SIG-M5 (cell line): ENCODE measurements at places on chromosomes 11 and 22.

GRCh38 chr22:47376901-47377505 lies 614.6 kb downstream of the TBC1D22A start:
- DNase-seq, result no peak

DNA sequence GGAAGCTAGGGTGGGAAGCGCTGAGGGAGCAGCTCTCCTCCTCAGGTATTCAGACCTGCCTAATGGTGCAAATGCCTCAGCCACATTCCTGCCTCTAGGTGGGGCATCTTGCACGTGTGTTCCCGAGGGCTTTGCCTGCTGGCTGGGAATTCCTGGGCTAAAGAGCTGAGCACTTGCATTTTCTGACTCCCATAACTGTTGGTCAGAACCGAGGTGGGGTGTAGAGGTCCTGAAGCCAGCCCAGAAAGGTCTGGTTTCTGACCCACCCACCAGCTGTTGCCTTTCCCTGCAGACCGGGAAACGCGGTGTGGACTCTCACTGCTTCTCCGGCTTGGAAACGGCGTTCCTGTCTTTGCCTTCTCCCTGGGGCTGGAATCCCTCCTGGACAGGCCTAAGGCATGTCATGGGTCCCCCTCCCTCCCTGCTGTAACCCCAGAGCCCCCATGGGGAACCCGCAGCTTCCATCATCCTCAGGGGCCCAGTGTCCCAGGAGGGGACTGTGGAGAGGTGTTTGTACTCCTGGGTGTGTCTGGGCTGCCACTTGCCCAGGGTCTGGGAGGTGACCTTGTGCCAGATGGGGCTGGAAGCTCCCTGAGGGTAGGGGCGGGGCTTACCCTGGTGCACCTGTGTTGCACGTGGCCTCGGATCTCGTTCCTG lies 24.0 kb upstream of the SMIM38 start:
- no peak for DNase-seq

- DNase-seq, result no peak
Measured at GRCh38 chr11:134561331-134561720, 149.3 kb upstream of the B3GAT1 start.

DNA sequence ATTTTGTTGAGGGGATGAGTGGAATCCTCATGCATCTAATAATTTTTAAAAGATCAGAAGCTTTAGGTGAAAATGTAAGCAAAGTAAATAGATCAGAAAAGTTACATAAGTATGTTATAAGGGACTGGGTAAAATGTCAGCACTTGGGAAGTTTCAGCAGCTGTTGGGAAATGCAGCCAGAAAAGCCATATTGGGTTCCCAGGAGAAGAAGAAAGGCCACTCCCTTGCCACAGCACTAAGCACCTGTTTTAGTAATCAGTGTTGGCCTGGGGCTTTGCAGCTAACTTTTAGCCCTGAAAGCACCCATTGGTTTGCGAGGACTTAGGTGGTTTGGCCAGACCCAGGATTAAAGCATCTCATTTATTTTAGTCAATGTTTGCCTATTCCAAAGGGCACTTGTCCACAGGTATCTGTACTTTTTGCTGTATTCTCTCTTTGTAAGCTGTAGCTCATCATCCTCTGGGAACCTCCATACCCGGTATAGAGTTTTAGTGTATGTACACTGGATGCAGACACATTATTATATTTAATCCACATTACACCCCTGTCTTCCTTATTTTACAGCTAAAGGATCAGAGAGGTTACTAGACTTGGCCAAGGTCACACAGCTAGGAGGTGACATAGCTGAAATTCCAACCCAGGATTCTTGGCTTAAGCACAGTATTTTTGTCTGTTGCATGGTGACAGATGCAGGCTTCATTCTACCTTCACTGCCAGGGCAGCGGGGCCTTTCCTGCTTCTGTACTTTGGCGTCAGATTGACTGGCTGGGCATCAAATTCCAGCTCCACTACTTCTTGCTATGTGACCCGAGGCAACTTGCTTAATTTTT lies 127.7 kb upstream of the SESN3 start:
- DNase-seq, result no peak

DNA sequence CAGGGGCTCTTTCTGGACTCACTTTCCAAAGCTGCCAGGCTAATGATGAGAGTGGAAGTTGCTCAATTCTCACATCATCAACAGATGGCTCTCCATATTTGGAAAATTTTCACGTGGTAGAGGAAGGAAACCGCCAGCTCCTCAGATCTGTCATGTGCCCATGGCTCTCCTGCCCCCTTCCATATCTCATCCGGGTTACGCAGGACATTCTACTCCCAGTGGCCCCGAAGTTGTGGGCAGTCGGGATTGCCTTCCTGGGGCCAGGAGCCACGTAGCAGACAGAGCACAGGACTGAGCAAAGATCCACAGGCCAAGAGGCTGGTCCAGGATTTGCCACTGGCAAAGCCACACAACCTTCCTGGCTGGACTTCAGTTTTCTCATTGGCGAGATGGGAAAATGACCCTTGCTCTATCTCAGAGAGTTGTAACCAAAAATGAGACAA lies 38.8 kb downstream of the RPUSD4 start:
- no peak for DNase-seq

DNA sequence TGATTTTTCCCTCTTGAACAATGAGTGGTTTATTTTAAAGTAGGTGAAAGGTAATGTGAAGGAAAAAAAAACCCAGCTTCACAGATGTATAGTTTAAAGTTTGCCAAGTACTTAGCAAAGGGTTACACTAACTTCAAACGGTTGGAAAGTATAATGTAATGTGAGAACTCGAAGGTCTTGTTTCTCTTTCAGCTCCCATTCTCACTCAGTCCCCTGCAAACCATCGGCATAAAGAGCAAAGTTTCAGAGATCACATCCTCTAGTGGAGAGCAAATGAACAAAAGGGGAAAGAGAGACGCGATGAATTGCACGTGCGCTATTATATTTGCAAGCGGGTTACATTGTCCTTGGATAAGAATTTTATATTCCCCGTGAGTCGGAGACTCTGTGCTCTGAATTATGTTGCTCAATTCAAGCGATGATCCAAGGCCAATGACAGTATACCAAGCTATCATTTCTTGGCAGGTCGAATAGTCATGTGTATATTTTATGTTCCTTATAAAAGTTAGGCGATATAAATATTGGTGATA lies 37.6 kb upstream of the BIRC3 start:
- DNase-seq, result no peak

DNA sequence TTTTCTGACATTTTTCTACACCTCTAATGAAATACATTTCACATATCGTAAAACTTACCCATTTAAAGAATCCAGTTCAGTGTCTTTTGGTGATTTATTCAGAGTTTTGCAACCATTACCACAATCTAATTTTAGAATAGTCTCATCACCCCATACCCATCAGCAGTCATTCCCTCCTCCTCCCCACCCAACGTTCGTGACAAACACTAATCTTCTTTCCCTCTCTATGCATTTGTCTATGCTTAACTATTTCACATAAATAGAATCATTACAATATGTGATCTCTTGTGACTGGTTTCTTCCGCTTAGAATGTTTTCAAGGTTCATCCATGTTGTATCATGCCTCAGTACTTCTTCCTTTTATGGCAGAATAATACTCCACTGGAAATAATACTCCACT lies 9.5 kb downstream of the TTC28 start:
- DNase-seq, result peak; percentile 2

- DNase-seq, result no peak
Measured at GRCh38 chr11:15371533-15371932, 256.8 kb downstream of the INSC start.

DNA sequence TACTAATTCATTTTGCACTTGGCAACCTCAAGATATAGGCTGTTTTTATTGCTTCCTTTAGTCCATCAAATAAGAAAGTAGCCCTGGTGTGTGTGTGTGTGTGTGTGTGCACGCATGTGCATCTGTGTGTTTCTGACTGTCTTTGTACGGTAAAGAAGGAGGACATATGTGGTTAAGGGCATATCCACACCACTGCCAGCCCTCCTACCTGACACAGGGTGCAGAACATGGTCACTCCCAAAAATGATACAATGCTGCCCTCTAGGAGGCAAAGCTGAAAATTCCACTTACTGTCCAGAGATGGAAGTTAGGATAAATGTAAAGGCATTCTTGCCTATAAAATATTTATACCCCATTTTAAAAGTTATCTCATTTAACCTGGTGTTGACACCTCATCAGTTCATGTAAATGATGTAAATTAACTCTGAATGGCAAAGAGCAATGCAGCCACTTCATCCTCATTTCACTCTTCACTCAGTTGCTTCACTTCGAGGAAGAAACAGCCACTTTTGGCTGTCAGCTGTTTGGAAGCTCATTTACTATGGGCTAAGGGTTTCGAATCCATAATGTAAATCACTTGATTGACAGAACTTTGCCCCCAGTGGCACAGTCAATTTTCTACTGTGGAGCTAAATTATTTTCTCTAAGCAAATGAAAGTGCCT lies 83.1 kb upstream of the MTNR1B start:
- no peak for DNase-seq

DNA sequence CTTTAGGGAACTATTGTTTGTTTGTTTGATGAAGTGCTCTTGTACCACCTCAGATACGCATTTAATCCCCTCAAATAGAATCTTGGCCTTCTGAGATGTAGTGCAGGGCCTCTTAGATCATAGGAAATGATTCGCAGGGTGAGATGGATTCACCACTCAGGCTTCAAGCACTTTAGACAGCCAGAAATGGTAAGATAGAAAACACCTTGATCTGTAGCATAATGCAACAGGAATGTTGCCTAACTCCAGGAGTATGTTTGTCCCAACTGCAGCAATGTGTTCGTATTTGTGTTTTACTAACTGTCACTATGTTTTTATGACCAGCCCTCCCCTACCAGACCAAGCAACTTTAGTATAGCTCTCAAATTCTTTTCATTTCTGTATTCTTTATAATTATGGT lies 761.2 kb downstream of the NELL1 start:
- DNase-seq, result no peak

DNA sequence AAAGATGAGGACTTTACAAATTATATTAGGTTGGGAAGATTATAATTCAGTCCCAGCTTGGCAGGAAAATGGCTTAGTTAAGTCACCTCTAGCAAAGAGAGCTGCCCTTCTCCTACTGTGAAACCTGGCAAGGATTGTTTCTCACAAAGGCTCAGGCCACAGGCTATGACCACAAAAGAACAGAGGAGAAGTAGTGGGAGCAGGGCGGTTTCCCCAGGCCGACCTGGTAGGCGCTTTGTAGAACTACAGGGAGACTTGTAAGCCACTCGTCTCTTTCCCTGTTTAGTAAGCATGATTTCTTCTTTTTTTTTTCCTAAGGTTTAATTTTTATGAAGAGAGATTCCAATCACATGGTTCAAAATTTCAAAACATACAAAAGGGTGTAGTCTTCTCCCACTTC lies 4.6 kb downstream of the SNAP29 start:
- DNase-seq, result no peak

DNA sequence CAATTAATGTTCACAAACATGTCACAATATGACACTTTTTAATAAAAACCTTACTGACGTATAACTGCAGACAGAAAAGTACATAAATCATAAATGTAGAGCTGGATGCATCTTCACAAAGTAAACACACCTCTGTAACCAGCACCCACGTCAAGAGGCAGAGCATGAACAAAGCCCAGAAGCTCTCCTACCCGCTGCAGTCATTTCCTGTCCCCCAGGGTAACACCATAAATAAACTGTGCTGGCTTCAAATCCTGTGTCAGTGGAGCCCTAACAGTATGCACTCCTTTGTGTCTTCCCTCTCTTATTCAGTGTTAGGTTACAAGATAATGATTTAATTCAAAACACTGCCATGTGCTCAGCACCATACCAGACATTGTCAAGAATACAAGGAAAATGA lies 5.7 kb downstream of the SYT13 start:
- DNase-seq, result no peak

DNA sequence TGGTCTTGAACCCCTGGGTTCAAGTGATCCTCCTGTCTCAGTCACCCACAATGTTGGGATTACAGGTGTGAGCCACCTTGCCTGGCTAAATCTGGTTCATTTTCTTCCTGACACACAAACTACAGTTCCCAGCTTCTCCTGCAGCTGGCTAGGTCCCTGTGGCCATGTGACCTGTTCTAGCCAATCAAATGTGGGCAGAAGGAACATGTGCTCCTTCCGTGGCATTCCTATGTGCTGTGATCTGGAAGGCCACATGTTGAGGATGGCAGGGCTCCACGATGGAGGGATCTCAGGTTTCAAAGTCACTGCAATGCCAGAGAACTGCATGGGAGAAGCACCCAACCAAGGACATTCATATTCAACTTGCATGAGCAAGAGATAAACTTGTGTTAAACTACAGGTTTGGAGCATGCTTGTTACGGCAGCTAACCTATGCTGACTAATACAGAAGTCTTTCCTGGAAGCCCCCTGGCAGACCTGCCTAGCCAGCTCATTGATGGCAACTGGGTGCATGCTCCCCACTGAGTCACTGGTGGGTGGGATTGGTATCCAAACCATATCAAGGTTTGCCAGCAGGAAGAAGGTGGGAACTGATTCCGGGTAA lies 86.0 kb downstream of the RPS6KA4 start:
- DNase-seq, result no peak

- no peak for DNase-seq
Measured at GRCh38 chr22:28379075-28379779, 300.4 kb downstream of the TTC28 start.

DNA sequence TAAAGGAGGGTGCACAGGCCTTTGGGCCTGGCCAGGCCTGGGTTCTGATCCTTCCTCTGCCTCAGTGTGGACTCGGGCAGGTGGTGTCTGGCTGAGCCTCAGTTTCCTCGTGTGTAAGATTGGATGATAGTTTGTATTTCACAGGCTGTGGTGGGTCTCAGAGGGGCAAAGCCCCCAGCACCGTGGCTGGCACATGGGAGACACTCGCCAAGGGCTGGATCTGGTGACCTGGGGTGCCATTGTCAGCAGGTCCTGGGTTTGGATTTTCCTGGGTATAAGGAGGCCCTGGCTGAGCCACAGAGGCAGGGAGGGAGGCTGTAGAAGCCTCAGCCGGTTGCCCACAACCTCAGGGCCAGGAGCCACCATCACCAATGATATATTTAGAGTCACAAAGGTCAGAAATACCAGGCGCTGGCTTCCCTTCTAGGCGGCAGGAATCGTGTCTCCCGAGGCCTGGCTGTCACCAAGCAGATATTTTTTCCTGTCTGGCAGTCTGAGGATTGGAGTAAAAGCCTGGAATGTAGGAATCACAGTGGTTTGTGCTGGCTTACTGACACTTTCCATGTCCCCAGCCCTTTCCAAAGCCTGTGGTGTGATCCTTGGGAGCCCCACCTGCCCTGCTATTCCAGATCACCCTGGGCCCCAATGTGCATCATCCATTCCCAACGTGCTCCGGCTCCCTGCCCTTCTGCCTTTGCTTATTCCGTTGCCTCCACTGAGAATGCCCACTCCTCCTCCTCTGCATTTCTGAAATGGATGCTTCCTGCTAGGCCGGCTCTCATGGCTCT lies 15.6 kb downstream of the KCNC1 start:
- DNase-seq, result no peak

- DNase-seq, result no peak
Measured at GRCh38 chr22:36936362-36937116, 23.1 kb downstream of the CSF2RB start.

- DNase-seq, result no peak
Measured at GRCh38 chr11:69011624-69012091, 1.4 kb downstream of the MRGPRF start.

GRCh38 chr11:112321501-112322172 lies 61.0 kb upstream of the PLET1 start:
- DNase-seq, result no peak
